ENCODE measurements at places on chromosomes 3 and 15.

- no peak for DNase-seq
Observed at GRCh38 chr3:78455712-78456433, 1311.9 kb downstream of the ROBO1 start.

DNA sequence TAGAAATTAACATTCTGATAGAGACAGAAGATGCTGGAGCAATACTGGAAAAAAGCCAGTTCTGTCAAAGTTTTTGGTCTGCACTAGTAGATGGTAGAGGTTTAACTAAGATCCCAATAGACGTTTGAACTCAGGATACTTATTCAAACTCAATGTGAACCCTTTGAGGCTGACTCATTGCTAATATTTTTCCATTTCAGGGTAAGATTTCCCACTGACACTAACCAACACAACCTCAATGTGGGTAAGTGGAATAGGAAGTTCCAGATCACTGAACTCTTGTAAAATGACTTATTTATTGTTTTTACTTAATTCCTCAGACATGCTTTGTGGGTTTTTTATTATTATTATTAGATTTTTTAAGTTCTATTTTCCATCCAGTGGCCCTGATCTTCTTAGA lies 1024.8 kb downstream of the EPHA3 start:
- DNase-seq: no peak

GRCh38 chr15:62569460-62570404 lies 404.6 kb upstream of the C2CD4B start:
- DNase-seq: no peak

DNA sequence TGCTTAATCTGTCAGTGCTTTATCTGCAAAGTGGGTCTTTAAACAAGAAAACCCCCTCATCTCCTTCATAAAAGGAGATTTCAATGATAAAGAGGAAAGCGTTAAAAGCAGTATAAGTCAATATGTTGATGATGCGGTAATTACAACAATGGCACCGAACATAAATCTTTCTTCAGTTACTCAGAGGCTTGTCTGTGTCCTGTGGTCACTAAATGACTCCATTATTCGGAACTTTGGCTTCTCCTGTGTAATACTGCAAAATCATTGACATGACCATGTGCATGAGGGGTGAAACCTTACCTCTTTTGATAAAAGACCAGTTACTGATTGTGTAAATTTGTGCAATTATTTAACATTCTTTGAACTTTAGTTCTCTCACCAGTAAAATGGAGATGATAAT lies 4.8 kb upstream of the USP3 start:
- DNase-seq: no peak

DNA sequence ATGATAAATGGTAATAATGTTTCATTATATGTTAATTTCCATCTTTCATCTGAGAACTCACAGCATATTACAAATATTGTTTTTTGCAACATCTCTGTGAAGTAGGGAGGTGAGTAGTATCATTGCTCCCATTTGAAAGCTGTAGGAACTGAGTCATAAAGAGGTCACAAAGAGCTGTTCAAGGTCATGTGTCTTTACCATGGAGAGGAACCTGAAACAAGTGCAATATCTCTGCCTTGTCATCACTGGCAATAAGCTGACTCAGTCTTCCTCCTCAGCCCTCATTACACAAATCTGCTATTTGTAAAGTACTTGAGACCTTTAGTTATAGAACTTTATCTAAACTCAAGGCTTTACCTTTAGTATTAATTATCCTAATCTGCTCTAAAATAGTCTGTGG lies 4.4 kb upstream of the ATP13A4 start:
- DNase-seq: no peak

DNA sequence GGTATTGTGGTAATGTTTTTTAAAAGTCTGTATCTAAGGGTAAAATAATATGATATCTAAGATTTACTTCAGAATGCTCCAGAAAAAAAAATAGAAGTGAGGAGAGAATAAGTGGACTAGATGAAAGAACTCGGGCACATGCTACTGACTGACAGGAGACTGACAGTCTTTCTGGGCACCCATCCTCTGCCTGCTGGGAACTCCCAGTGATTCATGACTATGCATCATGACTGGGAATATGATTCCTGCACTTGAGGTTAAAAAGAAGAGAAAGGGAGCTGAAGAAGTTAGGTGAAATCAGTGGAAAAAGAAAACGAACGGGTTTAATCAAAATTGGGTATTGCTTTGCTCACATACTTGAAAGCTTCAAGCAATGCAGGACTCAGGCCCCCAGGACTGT lies 35.7 kb upstream of the SPSB4 start:
- DNase-seq: no peak

DNA sequence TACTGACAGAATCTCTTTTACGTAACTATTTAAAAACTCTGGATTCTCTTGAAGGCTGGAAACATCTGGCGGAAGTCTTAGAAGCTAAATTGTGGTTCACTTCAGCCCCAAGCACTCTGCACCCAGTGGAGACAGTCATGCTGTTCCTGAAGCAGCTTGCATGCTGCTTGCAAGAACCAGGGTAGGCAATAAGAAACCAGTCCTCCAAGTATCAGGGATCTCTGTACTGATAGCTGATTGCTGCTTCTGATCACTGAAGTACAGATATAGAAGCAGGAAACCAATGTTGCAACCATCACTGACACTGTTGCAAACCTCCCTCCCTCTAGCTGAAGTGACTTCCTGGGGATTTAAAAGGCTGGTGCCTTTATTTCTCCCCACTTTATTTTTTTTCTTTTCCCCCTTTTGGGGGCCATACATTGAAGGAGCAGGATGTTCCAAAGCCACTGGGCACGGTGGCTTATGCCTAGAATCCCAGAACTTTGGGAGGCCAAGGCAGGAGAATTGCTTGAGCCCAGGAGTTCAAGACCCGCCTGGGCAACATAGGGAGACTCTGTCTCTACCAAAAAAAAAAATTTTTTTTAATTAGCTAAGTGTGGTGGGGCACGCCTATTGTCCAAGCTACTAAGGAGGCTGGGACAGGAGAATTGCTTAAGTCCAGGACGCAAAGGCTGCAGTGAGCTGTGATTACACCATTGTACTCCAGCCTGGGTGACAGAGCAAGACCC lies 15.3 kb downstream of the SPCS1 start:
- DNase-seq: no peak

GRCh38 chr3:157360044-157360443 lies 76.6 kb upstream of the PTX3 start:
- no peak for DNase-seq

GRCh38 chr3:105444725-105445124 lies 78.0 kb downstream of the ALCAM start:
- no peak for DNase-seq

DNA sequence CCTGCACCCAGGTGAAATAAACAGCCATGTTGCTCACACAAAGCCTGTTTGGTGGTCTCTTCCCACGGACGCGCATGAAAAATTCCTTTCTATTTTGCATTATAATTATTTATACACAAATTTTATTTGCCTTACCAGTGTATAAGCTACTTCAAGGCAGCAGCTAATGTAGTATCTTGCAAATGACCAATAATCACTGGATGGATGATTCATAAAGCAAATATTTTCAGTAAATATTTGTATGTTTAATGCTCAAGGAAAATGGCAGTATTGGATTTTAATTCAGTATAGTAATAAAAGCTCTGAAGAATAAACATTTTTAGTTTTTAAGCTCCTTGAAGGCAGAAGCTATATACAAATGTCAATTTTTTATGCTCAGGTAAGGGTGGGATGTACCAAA lies 158.7 kb upstream of the NANOGP8 start:
- no peak for DNase-seq

GRCh38 chr3:21041621-21042020 lies 709.4 kb downstream of the ZNF385D start:
- DNase-seq: no peak

- no peak for DNase-seq
Observed at GRCh38 chr3:191330530-191331048, 263 bp upstream of the UTS2B start.

GRCh38 chr15:71057143-71057542 lies 58.1 kb upstream of the THSD4 start:
- DNase-seq: no peak

DNA sequence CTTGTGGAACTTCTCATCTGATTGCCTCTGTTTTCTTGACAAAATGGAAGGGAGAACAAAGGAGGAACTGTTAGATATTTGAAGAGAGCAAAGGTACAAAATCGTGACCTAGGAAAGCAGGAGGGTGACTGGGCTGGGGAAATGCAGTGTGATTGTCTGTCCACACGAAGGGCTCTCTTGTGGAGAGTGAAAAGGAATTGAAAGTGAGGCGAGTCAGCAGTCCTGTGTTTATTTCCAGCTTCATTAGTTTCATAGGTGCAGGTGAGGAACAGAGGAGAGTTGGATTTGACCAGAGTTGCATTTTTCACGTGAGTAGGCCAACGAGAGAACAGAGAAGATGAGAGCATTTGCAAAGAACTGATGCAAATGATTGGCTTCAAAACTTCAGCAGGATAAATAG lies 336.4 kb upstream of the SATB1 start:
- no peak for DNase-seq

GRCh38 chr15:70049701-70050301 lies 47.9 kb downstream of the TLE3 start:
- no peak for DNase-seq

GRCh38 chr3:195738274-195739044 lies 17.7 kb downstream of the MUC20 start:
- DNase-seq: no peak

- DNase-seq: no peak
Observed at GRCh38 chr3:120331076-120331475, 18.1 kb downstream of the LRRC58 start.

- no peak for DNase-seq
Observed at GRCh38 chr3:33438284-33438668, 1.9 kb downstream of the UBP1 start.

DNA sequence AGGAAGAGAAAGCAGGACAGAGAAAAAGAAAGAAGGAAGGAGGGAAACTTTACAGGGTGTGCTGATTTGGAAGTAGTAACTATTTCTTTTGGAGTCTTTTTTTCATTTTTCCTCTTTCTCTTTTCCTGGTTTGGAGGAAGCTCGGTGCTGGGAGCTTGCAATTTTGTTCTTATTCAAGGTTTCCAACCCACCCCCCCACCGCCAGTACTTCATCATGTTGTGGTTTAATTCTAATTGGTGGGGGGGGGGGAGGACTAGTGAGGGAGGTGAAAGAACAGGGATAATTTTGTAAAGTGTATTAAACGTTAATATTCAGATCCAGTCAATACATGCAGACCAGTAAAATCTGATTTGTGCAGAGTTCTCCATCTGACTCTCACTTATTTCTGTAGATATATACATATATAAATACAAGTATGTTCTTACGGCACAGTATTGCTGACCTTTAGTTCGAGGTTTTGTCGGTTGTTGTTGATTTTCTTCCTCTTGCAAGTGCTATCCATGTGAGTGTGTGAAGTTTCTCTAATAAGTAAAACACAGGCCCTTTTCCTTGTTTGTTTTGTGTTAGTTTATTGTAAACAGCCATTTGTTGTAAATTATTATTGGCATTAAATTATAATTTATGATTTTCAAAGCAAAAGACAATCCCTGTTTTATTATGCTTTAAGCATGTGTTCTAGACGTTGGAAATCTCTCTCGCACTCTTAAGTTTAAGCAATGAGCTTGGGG lies 9.3 kb downstream of the NR2F2 start:
- no peak for DNase-seq

GRCh38 chr3:9280451-9281219 lies 31.2 kb upstream of the SRGAP3 start:
- no peak for DNase-seq

DNA sequence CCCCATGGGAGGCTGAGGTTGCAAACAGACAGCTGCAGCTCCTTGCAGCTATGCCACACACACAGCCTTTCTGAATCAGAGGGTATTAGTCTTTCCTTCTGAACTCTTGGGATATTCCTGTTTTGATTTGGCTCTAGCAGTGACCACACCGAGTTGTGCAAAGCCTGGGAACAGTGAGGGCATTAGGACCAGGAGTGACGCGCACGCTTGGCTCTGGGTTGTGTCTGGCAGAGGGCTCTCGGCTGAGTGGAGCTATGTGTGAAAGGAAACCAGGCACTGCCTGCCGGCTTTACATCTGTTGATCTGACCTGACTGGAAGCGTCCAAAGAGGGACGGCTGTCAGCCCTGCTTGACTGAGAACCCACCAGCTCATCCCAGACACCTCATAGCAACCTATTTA lies at the start of gene GALNT15:
TSS of gene GALNT15 (plus strand) at position 292 of the 400 bp plus-strand sequence. CDS start 472 bp downstream, outside the sequence.
- DNase-seq: no peak

- DNase-seq: no peak
Observed at GRCh38 chr15:55241891-55242290, 45.1 kb upstream of the RSL24D1 start.

DNA sequence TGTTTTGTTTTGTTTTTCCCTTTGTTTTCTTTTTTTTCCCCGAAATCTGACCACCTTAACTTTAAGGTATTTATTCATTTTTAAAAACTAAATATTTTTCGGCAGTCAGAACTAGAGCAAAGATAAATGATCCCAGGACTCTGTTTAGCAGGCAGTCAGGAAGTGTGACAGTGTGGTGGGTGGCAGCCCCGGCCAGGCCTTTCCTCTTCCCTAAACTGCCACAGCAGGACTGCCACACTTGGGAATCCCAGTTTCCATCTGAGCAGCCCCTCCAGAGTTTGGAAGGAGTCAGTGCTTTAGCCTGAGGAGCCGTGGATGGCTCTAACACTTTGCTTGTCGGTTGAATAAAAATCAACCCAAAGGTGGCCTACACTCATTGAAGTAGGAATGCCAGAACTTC lies 6.9 kb downstream of the CCRL2 start:
- no peak for DNase-seq

- no peak for DNase-seq
Observed at GRCh38 chr15:53328341-53328740, 431.1 kb downstream of the WDR72 start.

GRCh38 chr3:16127249-16127648 lies 47.2 kb upstream of the GALNT15 start:
- DNase-seq: no peak

DNA sequence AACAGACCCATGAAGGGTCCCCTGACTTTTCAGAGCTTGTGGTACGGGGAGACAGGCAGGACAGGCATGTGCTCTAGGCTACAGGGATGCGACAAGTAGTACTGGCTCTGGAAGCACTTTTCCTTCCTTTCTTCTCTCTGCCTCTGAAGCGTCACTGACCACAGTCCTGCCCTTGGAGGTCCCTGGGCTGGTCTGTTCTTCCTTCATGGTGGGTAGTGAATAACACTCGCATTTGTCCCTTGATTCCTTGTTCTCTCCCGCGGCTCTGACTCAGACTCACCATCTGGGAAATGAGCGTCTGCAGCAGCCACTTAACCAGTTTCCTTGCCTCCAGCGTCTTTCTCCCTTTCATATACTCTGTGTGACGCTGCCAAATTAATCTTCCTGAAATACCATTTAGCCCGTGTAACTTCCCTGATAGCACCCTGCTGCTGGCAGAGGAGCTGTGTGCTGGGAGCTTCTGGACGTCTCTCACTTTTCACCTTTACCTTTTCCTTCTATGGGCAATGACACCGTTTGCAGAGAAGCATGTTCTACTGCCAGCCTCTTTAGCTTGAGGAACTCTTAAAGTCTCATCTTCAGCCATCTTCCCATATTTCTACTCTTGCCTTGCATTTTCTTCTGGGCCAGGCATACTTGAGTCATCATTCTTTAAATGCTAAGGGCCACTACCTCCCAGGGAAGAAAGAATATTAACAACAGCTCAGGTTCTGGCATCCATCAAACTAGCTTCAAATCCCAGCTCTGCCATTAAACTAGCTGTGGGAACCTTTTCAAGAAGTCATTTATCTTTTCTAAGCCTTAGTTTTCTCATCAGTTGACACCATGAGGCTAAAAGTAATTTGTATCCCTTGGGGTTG lies 33.6 kb downstream of the TMEM45A start:
- no peak for DNase-seq

All from stimulated activated CD4-positive, alpha-beta T cell treated with anti-CD3 and anti-CD28 coated beads, Interleukin-4, amount 100 ng/mL, for 24 hours (primary cell).